ENCODE measurements at places on chromosomes 11 and 22.

- DNase-seq, result no peak
These were observed 10.8 kb downstream of the DRD2 start for GRCh38 chr11:113464416-113464815.

DNA sequence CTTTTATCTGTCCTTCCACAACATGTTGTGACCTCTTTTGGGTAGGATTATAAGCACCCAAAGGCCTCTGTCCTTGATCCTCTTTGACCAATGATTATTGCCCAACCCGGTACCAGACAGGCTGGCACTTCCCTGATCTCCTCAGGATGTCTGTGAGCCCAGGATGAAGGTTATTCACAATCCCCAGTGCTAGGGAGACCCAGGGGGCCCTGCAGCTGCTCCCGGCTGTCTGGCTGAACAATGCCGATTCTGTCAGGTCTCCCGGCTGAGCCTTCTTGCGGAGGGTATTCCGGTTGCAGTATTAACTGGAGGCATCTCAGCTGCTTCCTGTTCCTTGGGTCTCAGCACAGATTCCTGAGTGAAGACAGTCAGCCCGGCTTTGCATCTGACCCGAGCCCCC, 71.2 kb upstream of the CDON start:
- no peak for DNase-seq

DNA sequence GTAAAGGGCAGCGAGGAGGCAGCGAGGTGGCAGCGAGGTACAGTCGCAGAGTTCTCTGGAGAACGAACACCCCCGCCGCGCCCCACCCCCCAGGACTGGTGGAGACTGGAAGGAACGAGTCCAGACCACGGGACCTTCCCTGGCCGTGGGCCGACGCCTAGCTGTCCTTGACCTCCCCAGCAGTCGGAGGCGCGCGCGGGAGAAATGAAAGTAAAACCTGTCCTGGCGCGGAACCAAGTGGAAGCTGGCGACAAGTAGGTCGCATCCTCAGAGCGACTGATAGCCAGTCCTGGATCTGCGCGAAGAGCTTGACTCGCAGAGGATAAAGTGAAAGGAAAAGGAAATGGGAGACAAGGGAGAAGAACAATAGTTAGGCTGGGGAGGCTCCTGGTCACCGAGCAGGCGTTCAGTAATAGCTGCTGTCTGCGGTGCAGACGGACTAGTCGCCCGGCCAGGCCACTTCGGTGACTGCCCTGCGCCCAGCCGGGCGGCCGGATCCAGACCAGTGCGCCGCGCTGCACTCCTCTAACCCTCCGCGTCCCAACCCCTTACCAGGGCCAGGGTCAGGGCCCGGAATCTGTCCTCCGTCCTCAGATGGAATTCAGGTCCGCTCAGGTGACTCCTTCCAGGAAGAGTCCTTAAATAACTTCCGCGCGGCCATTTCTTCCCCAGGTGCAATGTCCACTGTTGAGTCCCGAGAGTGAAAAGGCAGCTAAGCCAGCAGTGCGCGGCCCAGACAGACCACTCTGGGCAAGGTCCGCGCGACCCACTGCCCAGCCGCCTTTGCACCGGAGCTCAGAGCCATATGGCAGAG, 1.9 kb upstream of the ADM start:
- DNase-seq, result peak; percentile 72

DNA sequence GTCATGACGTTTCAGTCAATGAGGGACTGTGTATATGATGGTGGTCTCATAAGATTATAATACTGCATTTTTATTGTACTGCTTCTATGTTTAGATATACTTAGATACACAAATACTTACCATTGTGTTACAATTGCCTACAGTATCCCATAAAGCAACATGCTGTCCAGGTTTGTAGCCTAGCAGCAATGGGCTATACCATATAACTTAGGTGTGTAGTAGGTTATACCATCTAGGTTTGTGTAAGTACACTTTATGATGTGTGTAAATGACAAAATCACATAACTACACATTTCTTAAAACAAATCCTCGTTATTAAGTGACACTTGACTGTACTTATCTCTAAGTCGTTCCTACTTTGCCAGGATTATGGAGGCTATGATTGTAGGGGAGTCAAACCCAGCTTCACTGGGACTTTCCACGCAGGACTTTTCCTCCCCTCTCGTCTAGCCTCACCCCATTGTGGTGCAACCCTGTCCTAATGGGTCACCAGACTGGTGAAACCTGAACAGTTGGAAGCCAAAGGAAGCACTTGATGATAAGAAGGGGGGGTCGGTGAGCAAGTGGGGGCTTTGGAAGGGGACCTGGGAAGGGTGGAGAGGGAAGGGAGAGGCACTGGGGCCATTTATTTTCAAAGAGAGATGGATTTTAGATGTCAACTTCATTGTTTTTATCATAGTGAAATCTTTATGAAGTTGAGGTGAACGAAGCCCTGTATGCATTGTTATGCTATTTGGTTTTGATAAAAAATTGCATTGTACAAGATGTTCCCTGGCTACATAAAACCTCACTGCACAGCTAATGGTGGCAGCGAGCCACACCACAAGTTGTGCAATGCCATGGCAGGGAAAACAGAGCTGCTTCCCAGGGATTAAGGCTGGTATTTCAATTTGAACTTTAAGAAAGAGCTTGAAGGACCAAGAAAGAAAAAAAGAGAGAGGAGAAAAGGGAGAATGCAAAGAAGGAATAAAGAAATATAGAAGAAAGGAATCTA, 129.1 kb downstream of the EHF start:
- no peak for DNase-seq

GRCh38 chr11:132549561-132549960, 982.7 kb downstream of the OPCML start:
- no peak for DNase-seq

DNA sequence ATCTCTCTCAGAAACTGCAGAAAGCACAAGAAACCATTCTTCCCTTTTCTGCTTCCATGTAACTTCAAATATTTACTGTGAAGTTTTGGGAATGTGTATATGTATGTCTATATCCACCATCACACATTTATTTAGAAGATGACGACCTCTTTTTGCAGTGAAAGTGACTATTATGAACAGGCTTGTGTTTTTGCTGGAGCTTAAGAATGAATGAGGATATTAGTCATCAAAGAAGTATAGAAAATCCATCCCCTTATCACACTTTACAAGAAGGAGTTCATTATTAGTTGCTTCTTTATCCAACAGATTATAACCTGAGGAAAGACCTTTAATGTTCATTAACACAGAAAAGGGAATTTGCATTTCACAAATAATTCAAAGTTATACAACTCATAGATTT, 21.1 kb upstream of the SLC5A12 start:
- no peak for DNase-seq

GRCh38 chr22:33971561-33971961, 51.3 kb upstream of the LARGE1 start:
- no peak for DNase-seq

GRCh38 chr11:68074584-68075352, 35.9 kb downstream of the TCIRG1 start:
- no peak for DNase-seq

DNA sequence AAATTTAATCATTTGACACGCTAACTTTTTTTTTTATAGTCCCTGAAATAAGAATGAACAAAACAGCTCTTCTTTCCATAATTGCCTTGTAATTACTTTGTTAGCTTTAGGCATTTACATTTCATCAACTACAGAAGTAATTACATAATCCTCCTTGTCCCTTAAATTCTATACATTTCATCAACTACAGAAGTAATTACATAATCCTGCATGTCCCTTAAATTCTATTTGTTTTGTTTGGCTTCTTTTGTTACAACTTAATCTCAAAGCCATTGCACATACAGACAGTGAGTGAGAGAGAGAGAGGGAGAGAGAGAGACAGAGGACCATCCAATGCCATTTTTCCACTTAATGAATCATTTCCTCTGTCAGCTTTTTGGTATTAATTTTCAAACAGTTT, 873.2 kb downstream of the METTL15 start:
- DNase-seq, result no peak

GRCh38 chr22:20198557-20199319, 47.9 kb upstream of the CCDC188 start:
- no peak for DNase-seq

DNA sequence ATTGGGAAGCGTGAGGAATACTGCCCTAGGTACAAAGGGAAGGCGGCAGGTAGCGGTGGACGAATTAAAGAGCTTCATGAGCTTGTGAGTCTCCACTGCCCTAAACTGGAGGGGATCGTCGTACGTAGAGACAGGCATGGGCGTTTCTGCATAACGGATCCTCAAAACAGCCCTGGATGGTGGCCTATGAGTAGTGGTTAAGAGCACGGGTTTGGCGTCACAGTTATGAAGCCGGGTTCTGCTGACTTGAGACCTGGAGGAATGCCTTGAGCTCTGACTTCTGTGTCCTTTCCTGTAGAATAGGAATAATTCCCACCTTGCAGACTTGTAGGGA, 335 bp downstream of the TMEM138 start:
- DNase-seq, result no peak

- no peak for DNase-seq
These were observed 345.0 kb downstream of the CADM1 start for GRCh38 chr11:115159207-115159606.

- DNase-seq, result no peak
These were observed 14.8 kb downstream of the PIWIL3 start for GRCh38 chr22:24759765-24760164.

DNA sequence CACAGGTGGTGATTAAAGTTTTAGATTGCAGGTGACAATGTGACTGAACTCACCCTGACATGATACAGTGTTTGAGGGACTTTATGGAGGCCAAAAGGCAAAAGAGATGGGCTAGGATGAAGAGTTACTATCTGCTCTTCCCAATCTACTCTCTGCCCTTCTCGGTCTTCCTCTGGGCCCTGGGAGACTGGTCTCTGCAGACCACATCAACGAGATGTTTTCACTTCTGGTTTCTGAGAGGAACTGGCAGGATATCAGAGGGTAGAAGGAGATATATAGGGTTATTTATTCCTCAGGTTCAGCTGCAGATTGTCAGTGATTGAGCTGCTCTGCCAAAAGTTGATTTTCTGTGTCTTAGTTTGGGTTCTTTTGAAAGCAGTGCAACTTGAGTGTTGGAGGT, 32.4 kb upstream of the CD44 start:
- no peak for DNase-seq

- DNase-seq, result no peak
These were observed 36.8 kb downstream of the ALG9 start for GRCh38 chr11:111834432-111835163.

DNA sequence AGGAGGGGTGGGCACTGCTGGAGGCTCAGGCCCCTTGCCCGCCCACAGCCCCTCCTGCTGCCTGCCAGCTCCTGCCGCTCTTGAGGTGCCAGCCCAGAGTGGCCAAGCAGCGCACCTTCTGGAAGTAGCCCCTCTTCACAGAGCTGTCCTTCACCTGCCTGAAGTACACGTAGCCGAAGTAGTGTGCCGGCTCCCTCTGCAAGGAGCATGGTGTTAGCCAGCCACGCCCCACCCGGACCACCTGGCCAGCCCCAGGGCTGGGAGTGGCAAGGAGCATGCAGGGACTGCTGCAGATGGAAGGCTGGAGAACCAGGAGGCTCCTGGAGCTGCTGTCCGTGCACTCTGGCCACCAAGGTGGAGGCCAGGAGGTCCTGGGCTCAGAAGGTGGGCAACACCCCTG, 9.6 kb downstream of the DENND6B start:
- no peak for DNase-seq

DNA sequence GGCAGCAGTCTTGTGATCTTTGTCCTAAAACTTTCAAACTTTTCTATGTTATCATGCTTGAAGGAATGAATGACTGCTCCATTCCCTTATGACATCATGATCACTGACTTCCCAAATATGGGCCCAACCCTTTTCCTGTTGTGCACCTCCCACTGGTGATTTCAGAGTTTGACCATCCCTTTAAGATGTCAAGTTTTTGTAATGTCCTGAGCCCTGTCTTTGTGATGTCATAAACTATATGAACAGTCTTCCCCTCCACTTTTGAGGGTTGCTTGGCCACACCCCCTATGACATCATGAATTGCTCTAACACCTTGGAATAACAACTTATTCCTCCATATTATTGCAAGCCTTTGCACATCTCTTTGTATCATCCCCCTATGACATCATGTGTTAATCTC, 16.5 kb upstream of the NUCB2 start:
- no peak for DNase-seq

DNA sequence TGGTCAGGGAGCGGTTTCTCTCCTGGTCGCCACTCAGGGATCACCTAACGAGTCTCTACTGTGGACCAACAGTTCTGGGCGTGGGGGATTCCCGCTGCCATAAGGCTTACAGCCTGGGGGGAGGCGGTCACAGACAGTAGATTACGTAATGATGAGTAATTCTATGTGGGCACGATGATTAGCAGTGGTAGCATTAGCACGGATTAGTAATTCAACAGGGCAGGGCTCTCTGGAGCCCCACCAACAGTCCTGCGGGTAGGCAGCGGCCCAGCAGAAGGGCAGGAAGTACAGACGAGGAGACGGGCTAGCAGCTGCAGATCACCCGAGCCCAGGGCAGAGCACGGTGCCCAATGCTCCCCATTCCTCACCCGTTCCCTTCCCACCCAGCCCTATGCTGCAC, 3.6 kb downstream of the SHISAL1 start:
- DNase-seq, result no peak

Data from activated T-cell treated with anti-CD3 and anti-CD28 coated beads, Interleukin-2, amount 50 U/mL, for 1 hour (primary cell).